Mesendoderm (in vitro differentiated cells): ENCODE measurements at places on chromosomes 13 and 19.

DNA sequence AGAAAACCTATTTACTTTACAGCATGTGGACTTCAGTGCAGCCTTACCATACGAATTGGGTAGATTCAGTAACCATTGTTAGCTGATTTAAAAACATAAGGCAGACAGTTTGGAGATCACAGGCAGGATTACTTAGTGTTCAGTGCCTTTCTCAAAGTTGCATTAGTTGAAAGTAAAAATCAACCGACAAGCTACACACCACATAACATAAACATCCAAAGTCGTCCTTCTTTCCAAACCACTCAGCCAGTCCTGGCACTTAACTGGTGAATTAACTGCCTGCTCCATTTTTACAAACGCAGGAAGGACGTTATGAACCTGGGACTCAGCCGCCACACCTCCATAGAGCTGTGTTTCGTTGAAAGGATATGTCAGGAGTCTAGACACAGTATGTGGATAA is 91.4 kb downstream of the COL4A1 start:
- DNase-seq, result no peak

- DNase-seq, result no peak
Measured at GRCh38 chr13:32362574-32362973, 47.3 kb downstream of the BRCA2 start.

- DNase-seq, result no peak
Measured at GRCh38 chr19:48739404-48740163, 826 bp downstream of the RASIP1 start.

DNA sequence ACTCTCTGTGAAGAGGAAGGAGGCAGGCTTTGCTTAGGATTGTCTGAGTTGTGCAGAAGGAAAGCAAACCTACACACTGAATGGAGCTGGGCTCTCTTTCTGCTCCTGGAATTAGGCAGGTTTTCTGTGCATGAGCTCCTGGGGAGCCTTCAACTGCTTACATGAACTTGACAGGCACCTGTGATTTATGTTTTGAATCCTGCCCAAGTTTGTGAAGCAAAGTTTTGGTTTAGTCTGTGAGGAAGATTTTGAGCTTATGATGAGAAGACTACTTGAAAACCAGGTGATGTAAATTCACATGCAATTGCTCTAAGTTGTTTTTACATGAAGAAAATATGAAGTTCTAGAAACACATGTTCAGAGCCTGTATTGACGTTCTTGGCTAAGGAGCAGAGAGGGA is 109.0 kb downstream of the SLAIN1 start:
- no peak for DNase-seq

DNA sequence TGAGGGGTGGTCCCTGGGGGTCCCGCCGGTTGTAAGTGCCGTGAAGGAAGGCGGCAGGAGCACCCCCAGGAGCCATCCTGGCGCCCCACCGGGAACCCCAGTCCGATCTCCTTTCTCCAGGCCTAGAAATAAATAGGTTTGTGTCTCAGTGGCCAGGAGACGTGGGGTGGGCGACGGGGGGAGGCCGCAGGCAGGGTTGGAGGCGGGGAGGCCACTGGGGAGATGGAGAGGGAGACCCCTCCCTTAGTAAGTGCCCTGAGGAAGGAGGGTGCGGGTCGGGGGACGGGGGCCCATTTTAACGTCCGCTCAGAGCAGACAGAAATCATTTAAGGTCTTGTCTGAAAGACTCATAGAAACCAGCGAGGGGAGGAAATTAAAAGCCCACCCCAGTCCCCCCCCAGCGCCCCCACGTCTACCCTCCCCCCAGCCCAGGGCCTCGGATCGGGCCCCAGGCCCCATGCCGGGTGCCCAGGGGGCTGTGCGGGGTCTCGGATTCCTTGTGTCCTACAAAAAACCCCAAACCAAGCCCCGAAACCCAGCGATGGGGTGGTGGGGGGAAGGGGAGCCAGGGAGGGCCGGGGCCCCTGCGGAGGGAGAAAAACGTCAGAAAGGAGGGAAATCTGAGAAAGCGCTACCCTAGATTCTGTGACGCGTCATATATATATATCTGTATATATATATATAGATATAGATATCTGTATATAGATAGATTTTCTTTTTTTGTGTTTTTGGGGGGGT is 19.6 kb downstream of the ZBTB7A start:
- no peak for DNase-seq

DNA sequence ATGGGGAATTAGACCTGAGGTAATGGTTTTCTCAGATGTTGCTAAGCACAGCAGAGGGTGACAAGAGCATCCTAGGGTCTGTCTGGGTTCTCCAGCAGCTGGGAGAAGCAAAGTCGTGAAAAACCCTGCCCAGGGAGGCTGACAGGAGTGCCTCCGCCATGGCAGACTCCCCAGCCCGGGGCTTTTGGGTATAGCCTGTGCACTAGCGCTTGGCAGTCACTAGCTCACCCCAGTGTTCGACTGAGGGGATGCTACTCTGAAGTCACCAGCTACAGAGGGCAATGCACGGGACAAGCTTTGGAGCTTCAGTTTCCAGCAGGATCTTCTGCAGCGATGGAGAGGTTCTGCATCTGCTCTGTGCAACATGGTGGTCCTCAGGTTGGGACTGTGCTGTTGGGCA is 87.5 kb downstream of the ING1 start:
- DNase-seq, result peak; percentile 11

DNA sequence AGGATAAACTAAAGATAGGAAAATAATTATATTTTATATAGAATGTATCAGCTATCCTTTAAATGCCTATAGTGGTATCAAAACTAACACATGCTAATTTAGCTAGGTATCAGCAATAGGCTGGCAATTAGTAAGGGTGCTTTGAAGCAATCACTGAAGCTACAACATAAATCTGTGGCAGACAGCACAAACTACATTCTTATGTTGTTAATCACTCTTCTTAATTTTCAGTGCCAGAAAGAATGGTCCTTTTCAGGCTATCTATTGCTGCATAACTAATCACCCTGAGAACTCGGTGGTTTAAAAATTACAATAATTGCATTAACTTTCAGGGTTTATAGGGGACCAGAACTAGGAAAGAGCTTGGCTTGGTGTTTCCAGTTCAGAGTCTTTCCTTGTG is 963.1 kb downstream of the EFNB2 start:
- DNase-seq, result peak; percentile 10

DNA sequence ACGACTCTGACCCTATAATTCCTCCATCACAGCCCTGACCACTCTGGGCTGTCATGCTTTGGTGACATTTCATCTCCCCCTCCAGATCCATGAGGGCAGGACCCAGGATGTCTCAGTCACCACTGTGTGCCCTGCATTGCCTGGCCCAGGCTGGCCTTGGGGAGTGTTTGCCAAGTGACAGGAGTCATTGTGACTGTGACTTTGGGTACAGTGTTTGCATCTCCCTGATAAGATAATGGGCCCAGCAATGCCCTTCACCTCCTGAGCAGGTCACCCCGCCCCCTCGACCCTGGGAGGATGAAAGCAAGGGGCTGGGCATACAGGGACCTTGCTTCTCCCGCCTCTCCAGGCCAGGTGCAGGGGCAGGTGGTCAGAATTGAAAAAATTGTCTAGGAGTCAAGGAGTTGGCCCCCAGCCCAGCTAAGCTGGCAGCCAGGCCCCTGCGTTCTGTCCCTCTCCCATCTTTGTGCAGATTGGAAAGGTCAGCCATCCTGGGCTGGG is 5.9 kb upstream of the ATP4A start:
- DNase-seq, result no peak

- no peak for DNase-seq
Measured at GRCh38 chr13:71820699-71821098, 46.3 kb downstream of the DACH1 start.

GRCh38 chr19:53942001-53942786 is 20.5 kb upstream of the CACNG8 start:
- DNase-seq, result peak; percentile 96

- no peak for DNase-seq
Measured at GRCh38 chr13:20399515-20399914, 126.1 kb downstream of the CRYL1 start.

DNA sequence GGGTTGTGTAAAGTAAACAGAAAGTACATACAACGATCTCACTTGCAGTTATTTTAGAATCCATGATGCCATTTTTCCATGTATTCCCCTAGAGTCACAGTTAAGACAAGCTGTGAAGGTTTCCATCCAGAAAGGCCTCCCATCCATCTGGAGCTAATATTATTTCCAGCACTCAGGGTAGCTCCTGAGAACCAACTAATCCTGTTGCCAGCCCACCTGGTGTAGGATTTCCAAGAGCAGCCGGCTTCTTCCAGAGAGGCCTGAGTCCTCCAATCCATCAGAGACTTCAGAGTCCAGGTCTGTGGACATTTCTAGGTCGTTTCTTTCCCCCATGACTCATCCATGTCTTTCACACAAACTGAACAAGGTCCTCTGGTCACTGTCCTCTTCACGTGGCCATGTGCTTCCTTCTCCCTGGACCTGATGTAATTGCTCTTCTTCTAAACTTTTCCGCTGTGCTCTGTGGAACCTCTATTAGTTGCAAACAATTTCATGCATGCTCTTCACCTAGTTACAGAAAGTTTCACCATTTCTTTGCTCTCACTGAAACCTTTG is 270.3 kb upstream of the TMTC4 start:
- DNase-seq, result no peak

- DNase-seq, result no peak
Measured at GRCh38 chr19:38653028-38653571, 5.7 kb downstream of the ACTN4 start.

GRCh38 chr19:14479975-14480699 is 5.0 kb upstream of the PTGER1 start:
- DNase-seq, result peak; percentile 82

DNA sequence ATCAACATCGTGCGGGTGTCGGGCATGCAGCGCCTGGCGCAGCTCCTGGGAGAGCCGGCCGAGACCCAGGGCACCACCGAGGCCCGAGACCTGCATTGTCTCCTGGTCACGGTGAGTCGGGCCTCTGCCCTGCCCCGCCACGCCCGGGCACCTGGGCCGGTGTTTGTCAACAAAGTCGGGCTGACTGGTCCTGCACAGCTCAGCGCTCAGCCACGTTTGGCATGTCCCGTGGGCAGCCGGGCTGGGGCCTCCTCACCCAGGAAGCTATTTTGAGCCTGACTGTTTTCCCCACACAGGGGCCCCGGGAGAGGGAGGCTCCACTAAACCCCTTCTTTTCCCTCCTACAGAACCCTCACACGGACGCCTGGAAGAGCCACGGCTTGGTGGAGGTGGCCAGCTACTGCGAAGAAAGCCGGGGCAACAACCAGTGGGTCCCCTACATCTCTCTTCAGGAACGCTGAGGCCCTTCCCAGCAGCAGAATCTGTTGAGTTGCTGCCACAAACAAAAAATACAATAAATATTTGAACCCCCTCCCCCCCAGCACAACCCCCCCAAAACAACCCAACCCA is 1.3 kb downstream of the GADD45B start:
- no peak for DNase-seq

DNA sequence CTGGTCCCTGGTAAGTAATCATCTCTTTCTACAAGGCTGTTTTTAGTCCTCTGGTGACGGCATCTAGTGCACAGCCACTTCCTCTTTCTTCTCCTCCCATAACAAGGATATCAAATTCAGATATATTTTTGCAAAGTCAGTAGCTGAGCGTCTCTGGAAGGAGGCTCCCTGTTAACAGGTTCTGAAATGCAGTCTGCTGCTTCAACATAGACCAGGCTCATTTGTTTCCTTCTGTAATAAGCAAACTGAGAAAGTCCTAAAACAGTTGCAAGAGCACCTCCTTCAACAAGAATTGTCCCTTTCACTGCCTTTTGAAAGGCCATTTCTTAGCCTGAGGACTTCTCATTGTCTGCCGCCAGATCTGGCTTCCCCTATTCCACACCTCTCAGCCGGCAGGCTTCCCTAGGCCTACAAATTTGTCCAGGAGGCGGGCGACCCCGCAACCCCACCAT is 7.4 kb upstream of the ZSCAN5A start:
- no peak for DNase-seq

DNA sequence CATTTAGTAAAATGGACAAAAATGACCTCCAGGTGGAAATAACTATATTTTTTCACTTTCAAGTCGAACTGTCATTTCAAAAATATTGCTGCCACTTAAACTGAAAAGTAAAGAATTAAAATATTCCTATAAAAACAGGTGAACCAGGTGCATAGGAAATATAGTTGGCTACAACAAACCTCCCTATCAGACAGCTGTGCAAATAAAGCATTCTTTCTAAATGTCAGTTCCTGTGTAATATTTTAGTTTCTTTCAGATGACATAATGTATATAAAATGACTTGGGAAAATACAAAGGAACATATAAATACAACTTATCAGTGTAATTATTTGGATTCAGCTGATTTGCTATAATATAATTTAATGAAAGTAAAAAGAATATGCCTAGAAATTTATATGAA is 403.5 kb upstream of the GPC6 start:
- no peak for DNase-seq

DNA sequence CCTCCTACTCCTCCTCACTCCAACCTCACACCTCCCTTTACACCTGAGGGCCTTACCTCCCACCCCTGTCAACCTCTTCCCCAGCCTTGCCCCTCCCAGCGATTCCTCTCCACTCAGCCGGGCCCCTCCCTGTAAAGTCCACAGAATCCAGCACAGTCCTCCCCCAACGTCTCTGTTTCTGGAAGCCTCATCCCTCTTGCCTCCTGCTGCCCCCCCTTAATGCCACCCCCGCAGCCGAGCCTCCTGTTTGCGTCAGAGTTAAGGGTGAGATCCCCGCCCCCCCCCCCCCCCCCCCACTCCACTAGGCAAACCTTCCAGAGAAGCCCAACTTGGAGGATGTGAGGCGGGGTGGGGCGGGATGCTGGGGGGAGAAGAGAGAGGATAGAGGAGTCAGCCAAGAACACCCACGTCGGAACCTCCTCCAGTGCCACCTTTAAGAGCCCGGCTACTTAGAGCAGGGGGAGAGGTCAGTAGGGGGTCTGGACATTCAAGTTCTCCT is 2.1 kb downstream of the UNC13A start:
- peak; percentile 63 for DNase-seq
